ENCODE measurements at places on chromosomes 6 and 20.

GRCh38 chr6:121651420-121651819, 216.0 kb downstream of the GJA1 start:
- DNase-seq = no peak

GRCh38 chr20:23244156-23244915, 106.3 kb upstream of the NXT1 start:
- no peak for DNase-seq

GRCh38 chr6:110511401-110511800, 35.0 kb upstream of the SLC22A16 start:
- no peak for DNase-seq

- no peak for DNase-seq
These were observed 153.2 kb downstream of the MAFB start for GRCh38 chr20:40535816-40536215.

- DNase-seq = no peak
These were observed 10.5 kb downstream of the C6orf136 start for GRCh38 chr6:30657454-30657853.

GRCh38 chr6:286681-287488, 5.4 kb upstream of the DUSP22 start:
- DNase-seq = no peak

DNA sequence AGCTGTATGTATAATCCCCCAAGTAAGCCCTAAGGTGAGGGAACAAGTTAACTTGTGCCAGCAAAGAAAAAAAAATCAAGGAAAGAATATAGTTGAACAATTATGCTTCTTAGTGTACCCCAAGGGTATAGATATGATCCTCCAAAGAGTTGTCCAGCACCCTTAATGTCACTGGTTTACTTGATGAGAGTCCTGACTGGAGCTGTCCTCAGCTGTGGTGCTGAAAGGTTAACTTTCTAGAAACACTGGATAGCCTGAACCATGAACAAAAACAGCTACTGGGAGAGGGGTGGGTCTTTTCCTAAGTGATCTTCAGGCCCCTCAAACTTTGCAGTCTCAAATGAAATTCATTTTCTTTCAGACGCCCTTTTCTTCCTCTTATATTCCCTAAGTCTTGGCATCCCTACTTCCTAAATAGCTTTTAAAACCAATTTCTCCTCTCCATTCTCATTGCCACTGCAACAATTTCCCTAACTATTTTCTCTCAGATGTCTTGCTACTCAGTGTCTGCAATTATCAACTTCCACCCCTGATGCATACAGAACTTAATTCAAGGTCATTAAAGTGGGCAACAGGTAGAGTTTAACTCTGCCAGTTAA, 83.5 kb upstream of the PROKR2 start:
- DNase-seq = no peak

GRCh38 chr6:135254471-135254870, 73.4 kb downstream of the MYB start:
- DNase-seq = no peak

DNA sequence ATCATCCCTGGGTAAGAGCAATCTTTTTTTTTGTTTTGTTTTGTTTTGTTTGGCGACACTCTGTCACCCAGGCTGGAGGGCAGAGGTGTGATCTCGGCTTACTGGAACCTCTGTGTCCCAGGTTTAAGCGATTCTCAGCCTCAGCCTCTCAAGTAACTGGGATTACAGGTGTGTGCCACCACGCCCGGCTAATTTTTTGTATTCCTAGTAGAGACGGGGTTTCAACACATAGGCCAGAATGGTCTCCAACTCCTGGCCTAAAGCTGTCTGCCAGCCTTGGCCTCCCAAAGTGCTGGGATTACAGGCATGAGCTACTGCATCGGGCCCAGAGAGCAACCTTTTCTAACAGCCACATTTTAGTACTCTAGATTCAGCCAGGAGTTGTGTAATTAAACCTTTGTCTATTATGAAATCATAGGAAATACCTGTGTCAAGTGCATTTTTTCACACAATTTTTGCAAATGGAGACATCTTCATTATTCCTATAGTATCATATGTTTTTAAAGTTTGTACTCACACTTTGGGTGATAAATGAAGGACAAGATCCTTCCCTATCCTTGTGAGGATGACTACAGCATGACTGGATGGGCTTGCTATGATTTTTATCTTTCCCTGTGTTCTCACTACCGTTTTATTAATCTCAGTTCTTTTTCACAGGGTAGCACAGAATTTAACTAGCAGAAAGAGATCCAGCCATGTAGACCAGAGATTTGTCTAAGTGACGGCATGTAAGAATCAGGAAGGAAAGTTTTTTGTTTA, 82.6 kb downstream of the OR2B2 start:
- no peak for DNase-seq

DNA sequence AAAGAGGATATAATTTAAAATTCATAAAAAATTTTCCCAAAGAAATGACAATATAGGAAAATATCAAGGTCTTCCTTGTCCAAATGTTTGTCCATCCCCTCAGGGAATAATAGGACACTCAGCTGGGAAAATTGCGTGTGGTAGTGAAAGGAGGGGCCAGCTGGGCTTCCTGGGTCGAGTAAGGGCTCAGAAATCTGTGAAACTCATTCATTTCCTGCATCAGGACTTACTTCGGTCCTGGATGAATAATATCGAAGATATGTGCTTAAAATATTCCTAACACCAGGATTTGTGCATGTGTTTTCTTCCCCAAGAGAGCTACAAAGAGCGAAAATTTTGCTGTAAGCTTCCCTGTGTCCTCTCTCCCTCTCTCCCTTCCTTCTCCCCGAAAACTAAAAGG, 118.2 kb upstream of the GJE1 start:
- no peak for DNase-seq
